ENCODE measurements at places on chromosomes 5 and 9.
A peak's percentile ranks its signal among the peaks of the same experiment; 100 is the strongest.

DNA sequence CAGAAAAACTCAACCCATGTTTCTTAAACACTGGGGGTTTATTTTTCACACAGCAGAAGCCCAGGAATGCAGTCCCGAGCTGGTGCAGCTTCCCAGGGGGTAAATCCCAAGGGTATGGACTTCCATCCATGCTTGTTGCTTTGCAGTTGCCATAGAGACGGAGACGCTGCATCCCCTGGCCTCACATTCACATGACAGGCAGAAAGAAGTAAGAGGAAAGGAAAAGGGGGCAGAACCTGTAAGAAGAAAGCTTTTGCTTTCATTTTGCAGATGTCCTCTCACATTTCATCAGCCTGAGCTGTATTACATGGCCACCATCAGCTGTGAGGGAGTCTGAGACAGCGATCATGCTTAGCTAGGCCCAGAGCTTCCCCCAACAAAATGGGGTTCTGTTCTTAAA lies 321.0 kb downstream of the AGTPBP1 start:
- DNase-seq = peak; percentile 50

- no peak for DNase-seq
Observed at GRCh38 chr9:71562140-71562539, 206.2 kb downstream of the CEMIP2 start.

- DNase-seq = peak; percentile 25
Observed at GRCh38 chr9:96048104-96048955, 172.8 kb downstream of the ERCC6L2 start.

GRCh38 chr5:17399931-17400330 lies 98.1 kb upstream of the TAF11L2 start:
- DNase-seq = no peak

DNA sequence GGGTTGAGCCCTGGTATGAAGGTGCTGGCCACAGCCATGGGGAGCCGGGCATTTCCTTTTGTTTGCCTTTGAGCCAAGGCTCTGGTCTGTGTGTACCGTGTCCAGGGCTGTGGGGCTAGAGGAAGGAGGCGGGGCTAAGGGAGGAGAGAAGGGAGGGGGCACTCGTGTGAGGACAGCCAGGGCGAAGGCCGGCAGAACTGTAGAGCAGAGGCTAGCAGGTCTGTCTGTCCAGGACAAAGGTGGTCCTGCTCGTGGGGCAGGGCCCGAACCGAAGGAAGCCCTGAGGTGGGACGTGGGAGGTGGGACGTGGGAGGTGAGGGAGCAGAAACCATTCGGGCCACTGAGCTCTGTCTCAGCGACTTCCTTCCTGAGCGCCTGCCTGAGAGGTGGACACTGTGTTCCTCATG lies 41.3 kb upstream of the TESK1 start:
- no peak for DNase-seq

DNA sequence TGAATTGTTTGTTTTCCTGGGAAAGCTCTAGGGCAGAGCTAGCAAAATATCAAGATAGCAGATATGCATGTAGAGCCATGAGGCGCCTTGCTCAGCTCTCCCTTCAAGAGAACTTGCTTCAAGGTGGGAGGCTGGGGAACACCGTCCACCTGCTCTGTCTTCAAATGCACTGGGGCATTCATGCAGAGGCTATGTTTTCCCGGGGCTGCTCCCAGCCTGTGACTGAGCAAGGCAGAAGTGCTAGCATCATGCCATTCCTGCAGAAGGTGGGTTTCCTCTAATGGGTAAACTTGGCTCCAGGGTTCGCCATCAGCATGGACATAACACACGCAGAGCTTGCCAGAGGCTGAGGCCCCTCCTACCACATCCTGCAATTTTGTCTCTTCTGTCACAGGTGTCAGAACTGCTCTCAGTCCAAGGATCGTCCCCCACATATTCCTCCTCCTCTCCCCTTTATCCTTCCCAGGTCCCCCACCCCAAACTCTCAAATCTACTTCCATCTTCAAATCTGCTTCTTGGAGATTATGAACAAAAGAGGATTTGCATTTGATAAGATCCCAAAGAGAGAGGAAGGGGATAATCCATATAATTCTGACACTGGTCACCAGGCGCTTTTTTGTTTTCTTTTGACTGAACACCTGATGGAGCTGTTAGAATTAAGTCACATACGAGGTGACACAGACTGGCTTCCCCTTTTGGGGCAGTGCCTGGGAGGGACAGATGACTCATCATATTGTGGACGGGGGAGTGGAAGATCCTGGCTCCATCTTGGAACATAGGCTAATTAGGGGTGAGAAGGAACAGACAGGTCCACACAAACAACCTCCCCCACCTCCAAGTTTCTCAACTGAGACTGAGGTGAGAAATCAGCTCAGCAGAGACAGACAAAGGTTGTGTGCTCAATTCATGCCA lies 85.0 kb upstream of the TAF11L2 start:
- no peak for DNase-seq

GRCh38 chr5:39599721-39600431 lies 175.1 kb upstream of the DAB2 start:
- peak; percentile 58 for DNase-seq

DNA sequence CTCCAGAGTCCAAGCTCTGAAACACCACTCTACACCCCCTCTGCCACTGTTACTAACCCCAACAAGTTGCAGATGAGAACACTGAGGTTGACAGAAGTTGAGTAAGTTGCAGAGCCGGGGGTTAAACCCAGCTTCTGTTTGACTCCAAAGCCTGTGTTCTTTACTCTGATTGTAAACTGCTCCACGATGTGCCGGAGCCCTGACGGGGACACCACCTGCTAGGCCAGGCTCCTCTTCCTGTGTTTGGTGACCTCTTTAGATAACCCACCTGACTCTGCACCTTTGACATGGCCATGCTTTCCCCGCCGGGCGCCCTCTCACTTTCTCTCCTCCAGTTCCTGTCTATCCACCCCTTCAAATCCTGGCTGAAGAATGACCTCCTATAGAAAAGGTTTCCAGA lies 96.7 kb downstream of the PAX5 start:
- no peak for DNase-seq

GRCh38 chr5:6495433-6496206 lies 47.0 kb downstream of the UBE2QL1 start:
- no peak for DNase-seq

DNA sequence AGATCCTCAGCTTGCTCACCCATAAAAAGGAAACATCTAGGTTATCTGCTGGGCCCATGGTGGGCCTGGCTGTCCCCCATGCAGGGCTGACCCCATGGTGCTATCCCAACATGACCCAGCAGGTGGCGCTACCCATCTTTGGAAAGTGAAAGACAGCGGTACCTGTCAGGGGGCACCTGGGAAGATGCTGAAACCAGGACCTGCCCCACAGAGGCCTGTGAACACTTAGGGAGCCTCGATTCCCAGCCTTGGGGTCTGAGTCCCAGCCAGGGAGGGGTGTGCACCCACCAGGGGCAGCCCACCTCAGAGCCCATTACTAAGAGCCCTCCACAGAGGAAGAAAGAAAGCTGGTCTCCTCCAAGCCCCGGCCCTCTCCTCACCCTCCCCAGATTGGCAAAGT lies 46.6 kb upstream of the IPPK start:
- peak; percentile 29 for DNase-seq

DNA sequence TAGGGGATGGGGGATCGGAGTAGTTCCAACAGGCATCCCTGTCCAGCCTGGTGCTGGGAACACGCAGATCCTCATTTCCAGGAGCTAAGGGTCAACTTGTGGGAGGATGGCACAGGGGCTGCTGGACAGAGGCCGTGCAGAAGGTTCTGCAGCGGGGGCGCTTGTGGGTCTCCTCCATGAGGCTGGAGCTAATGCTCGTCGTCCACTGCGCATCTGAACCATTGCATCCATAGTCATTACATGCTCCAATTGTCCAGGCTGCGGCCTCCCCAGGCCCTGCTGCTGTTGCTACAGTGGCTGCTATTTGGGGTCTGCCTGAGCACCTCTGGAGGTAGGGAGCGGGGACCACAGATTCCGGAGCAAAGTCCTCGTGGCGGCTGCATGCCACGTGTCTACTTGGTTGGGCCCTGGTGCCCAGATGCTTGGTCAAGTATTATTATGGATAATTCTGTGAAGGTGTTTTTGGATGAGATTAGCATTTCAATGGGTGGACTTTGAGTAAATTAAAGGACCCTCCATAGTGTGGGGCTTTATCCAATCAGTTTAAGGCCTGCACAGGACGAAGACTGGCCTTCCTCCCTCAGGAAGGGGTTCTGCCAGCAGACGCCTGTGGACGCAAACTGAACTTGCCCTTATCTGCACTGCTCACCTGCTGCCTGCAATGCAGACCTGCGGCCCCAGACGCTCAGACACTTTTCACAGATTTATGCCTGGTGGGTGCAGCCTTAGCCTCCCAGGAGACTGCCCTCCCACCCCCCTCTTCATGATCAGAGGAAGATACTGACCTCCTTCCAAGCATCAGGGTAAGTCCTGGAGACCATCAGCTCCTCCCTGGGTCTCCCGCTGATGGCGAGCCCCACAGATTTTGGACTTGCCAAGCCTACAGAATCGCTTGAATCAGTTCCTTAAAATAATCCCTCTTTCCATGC lies 127.5 kb upstream of the IRX4 start:
- no peak for DNase-seq

- no peak for DNase-seq
Observed at GRCh38 chr5:116379306-116379705, 195.3 kb downstream of the SEMA6A start.

GRCh38 chr9:130235558-130236435 lies 29.8 kb upstream of the HMCN2 start:
- DNase-seq = peak; percentile 51

GRCh38 chr9:114037961-114038723 lies 40.0 kb downstream of the AMBP start:
- no peak for DNase-seq

DNA sequence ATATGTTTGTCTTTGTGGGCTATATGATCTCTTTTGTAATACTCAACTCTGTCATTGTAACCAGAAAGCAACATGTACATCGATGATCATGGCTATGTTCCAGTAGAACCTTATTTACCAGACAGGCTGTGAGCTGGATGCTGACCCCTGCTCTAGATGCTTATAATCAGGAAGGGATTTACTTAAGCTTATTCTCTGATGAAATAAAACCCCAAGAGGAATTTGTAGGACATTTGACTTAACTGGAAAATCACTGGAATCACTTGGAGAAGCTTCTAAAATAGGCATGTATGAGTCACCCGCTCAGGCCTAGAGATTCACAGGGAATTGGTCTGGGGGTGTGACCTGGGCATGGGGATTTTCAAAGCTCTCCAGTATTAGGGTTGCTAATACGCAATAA lies 285.8 kb upstream of the ZNF608 start:
- DNase-seq = peak; percentile 68

- no peak for DNase-seq
Observed at GRCh38 chr5:174723979-174724483, 351 bp upstream of the MSX2 start.

DNA sequence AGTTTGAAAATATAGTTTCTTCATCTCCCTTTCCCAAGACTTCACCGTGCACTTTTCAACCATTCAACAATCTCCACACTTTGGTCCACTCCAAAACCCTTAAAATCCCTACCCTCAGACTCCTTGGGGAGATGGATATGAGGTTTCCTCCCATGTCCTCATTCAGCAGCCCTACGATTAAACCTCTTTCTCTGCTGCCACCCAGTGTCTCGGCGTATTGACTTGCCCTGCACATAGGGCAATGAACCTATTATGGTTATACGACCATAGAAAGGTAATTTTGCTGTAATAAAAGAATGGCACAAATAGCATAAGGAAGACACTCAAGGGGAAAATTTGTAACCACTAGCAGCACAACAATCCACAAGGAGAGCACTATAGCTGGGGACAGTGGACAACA lies 803.5 kb downstream of the TLE1 start:
- DNase-seq = no peak

DNA sequence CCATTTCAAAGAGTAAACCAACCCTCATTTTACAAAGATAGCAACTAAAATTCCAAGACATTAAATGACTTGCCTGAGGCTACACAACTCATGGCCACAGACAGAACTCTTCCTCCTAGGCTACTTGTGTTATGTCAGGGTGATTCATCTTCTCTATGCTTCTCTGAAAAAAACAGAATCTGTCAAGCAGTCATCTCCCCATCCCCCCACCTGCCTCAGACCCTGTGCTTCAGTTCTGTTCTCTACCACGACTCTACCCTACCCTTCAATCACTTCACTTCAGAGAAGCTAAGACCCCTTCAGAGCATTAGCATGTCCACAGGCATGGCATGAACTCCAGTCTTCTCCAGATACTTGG lies 277.7 kb upstream of the PTGER4 start:
- DNase-seq = peak; percentile 25

DNA sequence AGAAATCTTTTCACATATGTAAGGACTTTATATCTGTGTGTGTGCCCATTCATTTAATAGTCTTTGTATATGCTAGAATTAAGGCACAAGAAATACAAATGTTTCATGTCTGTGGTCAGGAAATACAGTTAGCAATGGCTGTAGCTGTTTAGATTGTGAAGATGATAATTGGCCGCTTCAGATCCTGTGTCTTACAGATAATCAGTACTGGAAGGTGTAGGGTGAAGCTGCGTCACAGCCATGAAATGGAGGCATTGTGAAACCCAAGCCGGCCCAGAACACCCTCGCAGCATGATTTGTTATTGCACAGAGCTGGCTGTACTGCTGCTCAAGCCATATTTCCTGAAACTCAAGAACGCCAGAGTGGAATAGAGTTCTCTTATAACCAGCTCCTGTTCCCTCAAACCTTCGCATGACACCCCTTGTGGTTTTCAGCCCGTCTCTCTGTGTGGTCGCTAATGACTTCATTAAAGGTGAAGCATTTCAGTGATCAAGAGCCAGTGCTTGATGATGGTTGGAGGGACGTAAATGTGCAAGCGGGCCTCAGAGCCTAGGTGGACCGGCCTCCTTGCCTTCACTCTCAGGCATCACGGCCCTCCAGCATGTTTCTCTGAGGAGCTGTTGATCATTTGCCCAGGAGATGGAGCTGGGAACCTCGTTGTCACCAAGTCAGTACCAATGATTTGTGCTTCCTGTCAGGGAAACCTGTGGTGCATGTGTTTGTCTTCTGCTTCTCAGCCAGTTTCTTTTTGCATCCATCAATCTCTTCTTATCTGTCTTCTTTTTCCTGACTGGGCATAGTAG lies 80.1 kb downstream of the F2RL2 start:
- no peak for DNase-seq

GRCh38 chr5:5788793-5789192 lies 366.3 kb downstream of the ICE1 start:
- no peak for DNase-seq

DNA sequence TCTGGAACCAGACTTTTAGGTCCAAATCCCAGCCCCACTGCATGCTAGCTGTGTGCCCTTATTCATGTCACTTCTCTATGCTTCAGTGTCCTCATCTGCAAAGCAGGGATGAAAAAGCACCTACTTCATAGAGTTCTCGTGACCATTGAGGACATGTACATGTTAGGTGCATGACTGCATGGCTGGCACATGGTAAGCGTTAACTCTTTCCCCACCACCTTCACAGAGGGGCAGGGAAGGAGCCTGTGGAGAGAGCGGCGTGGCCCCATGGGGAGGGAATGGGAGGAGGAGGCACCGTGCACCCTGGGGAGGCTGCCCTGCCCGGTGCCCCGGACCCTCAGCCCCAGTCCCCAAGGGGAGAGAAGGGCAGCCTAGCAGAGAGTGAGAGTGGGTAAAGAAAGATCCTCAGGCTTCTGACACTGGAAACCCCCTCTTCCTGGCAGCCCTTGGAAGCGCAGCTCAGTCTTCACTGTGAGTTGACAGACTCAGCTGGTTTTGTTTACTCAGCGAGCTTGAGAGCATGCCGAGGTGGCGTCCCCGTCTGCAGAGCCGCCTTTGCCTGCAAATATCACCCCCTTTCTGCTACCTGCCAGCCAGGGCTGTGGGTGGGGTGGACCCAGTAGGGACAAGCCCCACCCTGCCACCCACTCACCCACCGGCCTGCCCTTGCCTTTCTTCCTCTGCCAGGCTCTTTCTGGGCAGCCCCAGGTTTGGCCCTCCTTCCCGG lies 10.6 kb upstream of the ANGPTL2 start:
- DNase-seq = peak; percentile 61

- peak; percentile 61 for DNase-seq
Observed at GRCh38 chr5:37847978-37848425, 8.2 kb upstream of the GDNF start.
